Effector memory CD8-positive, alpha-beta T cell (primary cell): ENCODE measurements at places on chromosomes 5 and 9.

- DNase-seq, result peak; percentile 31
Measured at GRCh38 chr9:120710110-120710981, 3.9 kb downstream of the MEGF9 start.

GRCh38 chr9:117464941-117465616 lies 50.2 kb upstream of the ASTN2 start:
- DNase-seq, result no peak

DNA sequence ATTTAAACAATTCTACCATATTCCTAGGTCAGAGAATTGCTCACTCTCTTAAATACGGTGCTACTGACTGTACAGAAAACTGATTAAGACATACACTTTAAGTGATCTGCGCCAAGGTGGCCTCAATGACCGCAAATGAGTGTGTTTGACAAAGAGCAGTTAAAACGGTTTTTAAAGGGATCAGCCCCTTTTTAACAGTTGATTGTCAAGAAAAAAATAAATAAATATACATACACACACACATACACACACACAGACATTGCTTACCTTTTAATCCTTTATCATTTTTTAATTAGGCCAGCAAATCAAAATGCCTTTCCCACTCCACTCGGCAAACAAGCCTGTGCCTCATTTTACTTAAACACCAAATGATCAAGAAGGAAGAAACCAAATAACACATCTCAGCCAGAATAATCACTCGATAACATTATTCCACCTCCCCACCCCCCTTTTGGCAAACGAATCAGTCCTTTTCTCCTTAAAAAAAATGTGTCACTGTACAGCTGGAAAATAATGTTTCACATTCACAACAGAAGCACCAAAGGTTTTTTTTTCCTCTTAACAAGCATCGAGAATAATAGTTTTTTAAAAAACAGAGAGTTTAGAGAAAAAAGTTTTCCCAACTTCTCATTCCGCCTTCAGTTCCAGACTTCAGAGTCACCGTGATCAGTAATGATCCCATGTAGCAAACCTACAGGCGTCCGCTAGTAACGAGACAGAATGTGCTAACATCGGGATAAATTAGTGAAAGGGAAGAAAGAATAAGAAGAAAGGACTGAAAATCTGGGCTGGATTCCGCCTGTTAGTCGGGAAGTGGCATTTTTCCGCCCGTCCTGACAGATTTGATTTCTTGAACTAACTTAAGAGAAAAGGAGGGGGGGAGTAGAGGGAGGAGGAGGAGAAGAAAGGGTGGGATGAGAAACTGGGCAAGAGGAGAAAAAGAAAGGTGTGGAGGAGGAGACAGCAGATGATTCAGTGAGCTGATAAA lies at the start of gene ZNF608:
Gene ZNF608, minus strand, starts transcription at position 712 of the 988 bp plus-strand sequence. CDS start 1,650 bp downstream, outside the sequence.
- no peak for DNase-seq

DNA sequence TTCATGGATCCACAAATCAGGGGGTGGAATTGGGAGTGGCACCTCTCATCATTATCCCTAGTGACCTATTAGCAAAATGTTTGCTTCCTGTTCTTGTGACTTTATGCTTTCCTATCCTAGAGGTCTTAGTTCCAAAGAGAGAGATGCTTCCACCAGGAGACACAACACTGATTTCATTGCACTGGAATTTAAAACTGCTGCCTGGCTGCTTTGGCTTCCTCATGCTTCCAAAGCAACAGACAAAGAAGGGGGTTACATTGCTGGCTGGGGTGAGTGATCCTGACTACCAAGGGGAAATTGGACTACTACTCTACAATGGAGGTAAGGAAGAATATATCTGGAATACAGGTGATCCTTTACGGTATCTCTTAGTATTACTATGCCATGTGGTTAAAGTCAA lies 69.2 kb upstream of the SH3GL2 start:
- DNase-seq, result no peak

GRCh38 chr5:103923616-103924168 lies 361.1 kb upstream of the NUDT12 start:
- DNase-seq, result no peak

DNA sequence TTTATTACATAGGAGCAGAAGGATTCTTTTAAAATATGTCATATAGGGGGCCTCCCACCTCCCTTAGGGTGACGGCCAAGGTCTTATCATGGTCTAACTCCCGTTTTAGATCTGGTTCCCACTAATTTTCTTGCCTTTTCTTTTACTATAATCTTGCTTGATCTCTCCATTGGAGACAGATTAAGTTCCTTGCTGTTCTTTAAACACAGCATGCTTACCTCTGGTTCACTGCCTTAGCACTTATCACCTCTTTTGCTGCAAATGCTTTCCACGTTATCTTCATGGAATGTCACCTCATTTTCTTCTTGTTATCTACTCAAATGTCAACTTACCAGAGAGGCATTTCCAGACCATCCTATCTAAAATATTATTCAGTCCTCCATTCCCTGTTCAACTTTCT lies 1047.6 kb downstream of the TLE4 start:
- DNase-seq, result no peak

GRCh38 chr5:156052656-156053055 lies 274.3 kb upstream of the SGCD start:
- DNase-seq, result no peak

DNA sequence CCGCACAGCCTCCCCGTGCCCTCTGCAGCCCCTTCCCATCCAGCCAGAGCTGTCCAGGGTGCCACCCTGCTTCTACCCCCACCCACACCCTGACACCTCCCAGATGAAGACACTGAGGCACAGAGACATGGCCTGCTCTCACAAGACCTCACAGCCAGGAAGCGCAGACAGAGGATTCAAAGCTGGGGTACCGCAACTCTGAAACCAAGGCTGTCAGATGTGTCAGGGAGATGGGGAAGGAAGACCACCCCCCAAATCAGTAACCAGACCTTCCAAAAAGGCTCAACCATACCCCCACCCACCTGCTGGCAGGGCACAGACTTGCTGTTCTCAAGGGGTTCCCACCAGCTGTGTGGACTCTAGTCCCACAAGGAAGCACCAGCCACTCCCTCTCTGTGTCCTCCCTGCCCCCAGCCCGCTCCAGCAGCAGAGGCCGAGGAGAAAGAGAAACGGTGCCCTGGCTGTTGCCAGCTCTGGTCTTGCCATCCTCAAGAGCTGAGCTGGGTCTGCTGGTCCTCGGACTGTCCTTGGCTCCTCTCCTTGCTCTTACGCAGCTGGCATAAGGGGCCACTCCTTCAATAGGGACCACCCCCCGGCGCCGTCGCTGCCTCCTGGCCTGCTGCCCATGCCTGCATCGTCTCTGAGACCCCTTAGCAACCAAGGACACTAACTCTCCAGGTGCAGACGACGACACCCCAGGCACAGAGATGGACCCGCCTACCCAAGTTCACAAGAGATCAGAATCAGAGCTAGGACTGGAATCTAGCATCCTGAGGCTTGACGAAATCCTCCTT lies 699 bp downstream of the AKNA start:
- no peak for DNase-seq

DNA sequence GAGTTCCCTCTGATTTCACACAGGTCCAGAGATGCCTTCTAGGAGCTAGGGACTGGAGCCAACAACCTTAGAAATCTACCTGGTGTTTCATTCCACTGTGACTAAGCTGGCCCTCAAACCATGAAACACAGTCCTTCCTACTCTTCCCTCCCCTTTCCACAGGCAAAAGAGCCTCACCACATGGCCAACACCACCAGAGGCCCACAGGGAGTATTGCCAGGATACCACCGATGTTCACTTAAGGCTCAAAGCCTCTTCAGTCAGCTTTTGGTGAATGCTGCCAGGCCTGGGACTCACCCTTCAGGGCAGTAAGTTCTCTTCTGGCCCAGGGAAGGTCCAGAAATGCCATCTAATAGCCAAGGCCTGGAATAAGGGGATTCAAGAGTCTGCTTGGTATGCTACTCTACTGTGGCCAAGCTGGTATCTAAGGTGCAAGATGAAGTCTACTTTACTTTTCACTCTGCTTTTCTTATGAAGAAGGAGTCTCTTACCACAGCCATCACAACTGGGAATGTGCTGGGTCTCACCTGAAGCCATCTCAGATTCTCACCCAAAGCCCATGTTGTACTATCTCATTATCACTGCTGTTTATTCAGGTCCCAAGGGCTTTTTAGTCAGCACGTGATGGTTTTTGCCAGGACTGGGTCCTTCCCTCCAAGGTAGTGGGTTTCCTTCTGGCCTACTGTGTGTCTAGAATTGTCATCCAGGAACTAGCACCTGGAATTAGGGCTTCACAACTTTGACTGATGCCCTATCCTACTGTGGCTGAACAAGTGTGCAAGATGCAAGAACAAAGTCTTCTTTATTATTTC lies 1018.4 kb downstream of the TAF11L14 start:
- DNase-seq, result no peak
